ENCODE measurements at places on chromosomes 6 and 20.

DNA sequence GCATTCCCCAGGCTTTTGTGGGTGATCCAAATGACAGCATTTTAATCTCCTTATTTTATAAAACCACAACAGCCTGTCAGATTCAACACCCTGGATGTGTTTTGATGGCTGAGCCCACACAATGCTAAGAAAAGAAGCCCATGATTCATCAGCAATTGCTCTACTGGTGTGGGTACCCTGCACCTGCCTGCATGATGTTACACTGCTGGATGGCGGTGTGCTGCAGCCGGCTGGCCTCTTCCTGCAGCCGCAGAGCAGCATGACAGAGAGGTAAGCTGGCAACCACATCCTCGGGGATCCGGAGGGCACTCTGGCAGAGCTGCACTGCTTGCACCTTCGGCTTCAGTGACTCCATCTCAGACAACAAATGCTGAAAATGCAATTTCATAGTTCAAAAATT lies 327.5 kb downstream of the SYNE1 start:
- peak; percentile 32 for DNase-seq

DNA sequence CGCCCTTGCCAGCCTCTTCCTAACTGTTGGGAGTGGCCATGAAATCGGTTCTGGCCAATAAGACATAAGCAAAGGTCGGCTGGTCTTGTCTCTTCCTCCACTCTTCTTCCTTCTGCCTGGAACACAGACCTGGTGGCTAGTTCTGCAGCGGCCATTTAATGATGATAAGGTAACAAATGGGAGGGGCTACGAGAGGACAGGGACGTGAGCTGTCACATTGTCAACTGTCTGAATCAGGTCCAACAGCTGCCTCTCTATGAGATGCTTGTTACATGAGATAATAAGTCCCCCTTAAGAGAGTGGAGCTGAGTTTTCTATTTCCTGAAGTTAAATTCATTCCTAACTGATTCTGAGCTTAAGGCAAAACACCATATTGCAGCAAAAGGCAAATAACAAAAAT lies 12.5 kb upstream of the TMEM242 start:
- DNase-seq, result no peak

GRCh38 chr20:38112261-38112929 lies 52.7 kb downstream of the TGM2 start:
- DNase-seq, result no peak

GRCh38 chr20:8218861-8219260 lies 86.8 kb downstream of the PLCB1 start:
- DNase-seq, result no peak

- no peak for DNase-seq
These were observed 1.6 kb upstream of the CEBPB start for GRCh38 chr20:50188879-50189680.

GRCh38 chr6:71012866-71013469 lies 56.1 kb upstream of the B3GAT2 start:
- DNase-seq, result no peak

DNA sequence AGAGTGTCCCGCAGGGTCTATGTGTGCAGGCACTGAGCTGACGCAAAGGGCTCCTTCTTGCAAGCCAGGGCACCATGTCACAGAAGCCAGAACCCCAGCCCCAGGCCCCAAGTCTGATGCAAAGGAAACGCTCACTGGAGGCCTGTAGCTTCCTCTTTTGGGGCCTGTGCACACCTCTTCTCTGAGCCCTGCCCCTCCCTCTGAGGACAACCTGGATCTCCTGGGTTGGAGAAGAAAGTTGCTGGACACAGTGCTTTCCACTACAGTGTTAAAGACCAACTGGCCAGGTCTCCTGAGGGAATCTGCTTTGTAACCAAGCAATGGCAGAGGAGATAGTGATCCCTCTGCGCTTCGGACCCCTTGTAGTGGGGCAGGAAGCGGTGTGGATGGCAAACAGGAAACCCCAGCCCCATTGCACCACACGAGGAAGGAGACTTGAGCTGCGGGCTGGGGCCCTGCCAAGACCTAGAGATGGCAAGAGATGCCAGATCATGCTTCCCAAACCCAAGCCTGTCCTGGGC lies 90.0 kb downstream of the PRND start:
- DNase-seq, result peak; percentile 58

GRCh38 chr20:46648903-46649649 lies 2.2 kb downstream of the SLC13A3 start:
- no peak for DNase-seq

GRCh38 chr20:63706852-63707557 lies 771 bp downstream of the ARFRP1 start:
- peak; percentile 54 for DNase-seq

DNA sequence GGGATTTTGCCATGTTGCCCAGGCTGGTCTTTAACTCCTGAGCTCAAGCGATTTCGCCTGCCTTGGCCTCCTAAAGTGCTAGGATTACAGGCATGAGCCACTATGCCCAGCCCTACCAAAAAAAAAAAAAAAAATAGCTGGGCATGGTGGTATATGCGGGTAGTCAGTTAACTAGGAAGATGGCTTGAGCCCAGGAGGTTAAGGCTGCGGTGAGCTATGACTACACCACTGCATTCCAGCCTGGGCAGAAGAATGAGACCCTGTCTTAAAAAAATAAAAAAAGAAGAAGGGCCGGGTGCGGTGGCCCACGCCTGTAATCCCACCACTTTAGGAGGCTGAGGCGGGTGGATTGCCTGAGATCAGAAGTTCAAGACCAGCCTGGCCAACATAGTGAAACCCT lies 50.2 kb downstream of the ELOVL2 start:
- DNase-seq, result no peak

DNA sequence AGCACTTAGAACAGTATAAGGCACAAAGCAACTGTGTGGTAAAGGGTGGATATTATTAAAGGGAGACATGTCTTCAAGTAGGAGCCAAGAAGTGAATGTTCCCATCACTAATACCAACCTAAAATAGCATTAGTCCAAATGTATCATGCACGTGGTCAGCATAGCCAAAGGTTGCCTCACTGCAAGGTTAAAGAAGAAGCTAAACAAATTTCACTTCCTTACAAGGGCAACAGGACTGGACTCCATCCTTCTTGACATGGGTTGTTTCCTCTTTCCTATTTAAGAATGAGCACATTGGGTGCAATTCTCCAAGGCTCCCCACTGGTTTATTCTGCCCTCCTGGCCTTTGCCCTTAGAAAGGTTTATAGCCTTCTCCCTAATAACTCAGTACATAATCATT lies 186.7 kb downstream of the PHACTR1 start:
- no peak for DNase-seq

DNA sequence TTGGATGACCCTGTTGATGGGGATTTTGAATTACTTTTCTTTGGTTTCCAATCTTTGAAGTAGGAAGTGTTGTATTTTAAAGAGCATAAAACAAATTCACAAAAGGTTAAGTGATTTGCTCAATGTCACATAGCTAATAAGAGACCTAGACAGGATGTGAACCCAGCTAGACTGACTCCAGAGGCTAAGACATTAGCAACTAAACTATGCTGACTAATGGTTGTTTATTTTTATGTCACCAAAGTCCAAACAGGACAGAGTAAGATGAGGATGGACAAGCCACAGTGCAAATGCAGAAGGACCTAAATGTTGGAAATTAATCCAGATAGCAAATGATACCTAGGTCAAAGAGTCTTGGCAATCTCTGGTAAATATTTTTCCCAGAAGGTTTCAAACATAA lies 38.0 kb downstream of the OGFRL1 start:
- DNase-seq, result no peak
